ENCODE measurements at places on chromosomes 1 and 21.

DNA sequence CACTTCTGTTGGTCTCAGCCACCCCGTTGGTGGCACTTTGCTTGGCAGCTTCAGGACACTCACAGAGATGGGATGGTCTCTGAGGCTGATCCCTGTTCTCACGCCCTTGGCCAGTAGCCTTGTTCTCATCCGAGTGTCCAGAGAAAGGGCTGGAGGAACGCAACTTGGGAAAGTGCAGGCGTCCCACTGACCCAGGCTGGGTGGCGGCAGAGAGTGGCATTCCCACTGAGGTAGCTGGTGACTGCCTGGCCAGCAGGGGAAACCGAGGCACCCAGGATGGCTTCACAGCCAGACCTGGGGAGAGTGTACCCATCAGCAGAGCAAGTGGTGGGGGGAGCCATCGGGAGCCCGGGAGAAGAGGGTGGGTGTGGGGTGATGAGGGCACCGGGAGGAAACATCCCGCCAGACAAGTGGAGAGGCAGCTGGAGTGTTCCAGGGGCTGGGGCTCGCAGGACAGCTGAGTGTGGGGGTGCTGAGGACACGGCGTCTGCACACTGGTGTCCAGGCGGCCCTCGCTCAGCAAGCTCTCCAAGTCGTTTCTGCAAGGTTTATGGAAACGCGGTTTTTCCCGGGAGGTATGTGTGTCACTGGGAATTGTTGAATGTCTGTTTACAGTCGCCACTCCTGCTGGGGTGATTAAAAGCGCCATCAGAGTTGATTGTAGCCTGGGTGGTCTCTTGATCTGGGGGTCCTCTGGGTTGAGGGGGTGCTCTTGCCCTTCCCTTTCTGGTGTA, 97.8 kb downstream of the SIK1 start:
- DNase-seq: no peak

GRCh38 chr1:82299656-82300055, 498.9 kb downstream of the ADGRL2 start:
- no peak for DNase-seq

- DNase-seq: no peak
Measured at GRCh38 chr1:105795741-105796140, 1260.7 kb upstream of the PRMT6 start.

DNA sequence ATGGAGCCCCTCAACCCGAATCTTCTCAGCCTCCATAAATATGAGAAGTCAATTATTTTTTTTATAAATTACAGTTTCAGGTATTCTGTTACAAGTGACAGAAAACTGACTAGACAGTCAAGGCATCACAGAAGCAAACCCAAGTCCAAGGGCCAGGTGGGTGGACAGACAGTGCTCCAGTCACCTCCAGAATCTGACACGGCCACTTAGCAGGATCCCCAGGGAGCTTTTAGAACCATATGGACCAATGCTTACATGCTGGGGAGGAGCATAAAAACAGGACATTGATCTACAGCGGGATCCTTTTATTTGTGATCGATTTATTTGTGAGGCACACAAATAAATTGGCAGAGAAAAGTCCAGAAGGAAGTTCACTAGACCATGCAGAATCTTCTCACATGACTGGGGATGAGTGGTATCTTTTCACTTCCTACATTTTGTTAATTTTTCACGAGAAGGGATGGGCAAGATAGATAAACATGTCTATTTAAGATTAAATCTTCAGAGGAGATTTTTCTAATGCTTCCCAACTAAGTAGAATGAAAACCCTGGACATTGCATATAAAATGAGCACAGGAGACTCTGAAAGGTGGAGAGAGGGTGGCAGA, 15.0 kb downstream of the ZNF496 start:
- DNase-seq: no peak

GRCh38 chr1:917076-917459, 6.7 kb upstream of the SAMD11 start:
- no peak for DNase-seq

GRCh38 chr1:166971252-166971651, 4.1 kb downstream of the ILDR2 start:
- no peak for DNase-seq

- peak; percentile 35 for DNase-seq
Measured at GRCh38 chr1:15515022-15515663, 8.9 kb downstream of the CASP9 start.

- no peak for DNase-seq
Measured at GRCh38 chr1:3515774-3516480, 61.5 kb downstream of the ARHGEF16 start.

- no peak for DNase-seq
Measured at GRCh38 chr1:98099501-98099900, 178.7 kb upstream of the DPYD start.

DNA sequence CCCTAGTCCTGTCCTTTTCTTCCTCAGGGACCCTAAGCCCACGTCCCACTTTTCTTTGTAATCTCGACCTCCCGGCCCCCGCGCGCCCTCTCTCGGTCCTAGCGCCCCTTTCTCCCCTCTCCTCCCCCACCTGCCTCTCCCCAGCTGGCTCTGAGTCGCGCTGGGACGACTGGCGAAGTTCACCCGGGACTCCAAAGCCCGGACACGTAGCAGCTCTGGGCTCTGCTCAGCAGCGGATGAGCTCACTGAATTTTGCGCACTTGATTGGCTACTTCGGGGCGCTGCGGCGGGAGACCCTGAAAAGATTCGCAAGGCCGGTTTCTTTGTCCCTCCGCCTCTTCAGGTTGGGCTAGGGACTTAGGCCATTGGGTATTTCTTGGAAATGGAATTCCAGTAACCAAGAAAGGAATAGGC, 16.3 kb upstream of the ACKR1 start:
- peak; percentile 4 for DNase-seq

GRCh38 chr21:38032082-38032801, 116.0 kb upstream of the KCNJ6 start:
- DNase-seq: no peak

- DNase-seq: no peak
Measured at GRCh38 chr1:75785320-75785982, 605 bp upstream of the RABGGTB start.

DNA sequence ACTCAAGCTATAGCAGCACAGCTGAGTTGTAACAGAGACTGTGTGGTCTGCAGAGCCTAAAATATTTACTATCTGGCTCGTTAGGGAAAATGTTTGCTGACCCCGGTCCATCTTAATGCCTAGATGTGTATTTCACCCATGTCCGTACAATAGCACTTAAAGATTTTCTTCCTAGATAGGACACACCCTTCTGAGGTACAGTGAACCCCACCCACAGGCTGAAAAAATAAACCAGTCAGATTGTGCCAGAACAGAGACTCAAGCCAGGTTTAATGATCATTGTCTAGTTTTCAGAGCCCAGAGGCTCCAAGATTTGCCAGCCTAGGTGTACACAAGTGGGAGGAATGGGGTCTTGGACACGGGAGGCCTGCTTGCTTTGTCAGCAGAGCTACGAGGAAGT, 5.6 kb downstream of the AMIGO1 start:
- no peak for DNase-seq

- no peak for DNase-seq
Measured at GRCh38 chr1:101592845-101593244, 356.0 kb downstream of the S1PR1 start.

DNA sequence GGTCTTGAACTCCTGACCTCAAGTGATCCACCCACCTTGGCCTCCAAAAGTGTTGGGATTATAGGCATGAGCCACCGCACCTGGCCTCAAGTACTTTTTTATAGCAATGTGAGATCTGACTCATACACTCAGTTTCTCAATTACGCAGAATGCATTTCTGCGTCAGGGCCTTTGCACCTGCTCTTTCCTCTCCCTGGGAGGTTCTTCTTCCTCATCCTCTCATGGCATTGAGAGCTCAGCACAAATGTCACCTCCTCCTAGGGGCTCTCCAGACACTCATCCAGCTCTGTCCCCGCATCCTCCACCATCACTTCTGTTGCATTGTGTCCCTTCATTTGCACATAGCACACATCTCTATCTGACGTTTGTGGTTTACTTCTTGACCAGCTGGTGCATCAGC, 418.8 kb downstream of the PTPRU start:
- no peak for DNase-seq

GRCh38 chr1:70239940-70240339, 18.8 kb downstream of the SRSF11 start:
- DNase-seq: no peak

DNA sequence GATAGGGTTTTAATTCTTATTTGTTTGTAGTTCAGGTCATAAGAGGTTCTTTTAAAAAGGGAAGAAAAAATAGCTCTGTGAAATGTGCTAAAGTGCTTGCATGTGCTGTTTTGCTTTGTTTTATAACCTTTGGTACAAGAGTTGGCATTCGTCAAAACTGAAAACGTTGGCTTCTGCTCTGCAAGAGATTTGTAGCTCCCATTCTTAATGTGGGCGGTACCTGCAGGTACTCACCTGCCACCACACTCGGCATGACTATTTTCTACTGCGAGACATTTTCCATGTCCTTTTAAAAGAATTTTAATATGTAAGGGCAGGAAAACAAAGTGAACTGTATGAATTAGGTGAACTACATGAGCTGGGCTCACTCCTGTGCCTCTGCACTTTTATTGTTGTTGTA, 92.6 kb downstream of the ADARB1 start:
- DNase-seq: no peak

DNA sequence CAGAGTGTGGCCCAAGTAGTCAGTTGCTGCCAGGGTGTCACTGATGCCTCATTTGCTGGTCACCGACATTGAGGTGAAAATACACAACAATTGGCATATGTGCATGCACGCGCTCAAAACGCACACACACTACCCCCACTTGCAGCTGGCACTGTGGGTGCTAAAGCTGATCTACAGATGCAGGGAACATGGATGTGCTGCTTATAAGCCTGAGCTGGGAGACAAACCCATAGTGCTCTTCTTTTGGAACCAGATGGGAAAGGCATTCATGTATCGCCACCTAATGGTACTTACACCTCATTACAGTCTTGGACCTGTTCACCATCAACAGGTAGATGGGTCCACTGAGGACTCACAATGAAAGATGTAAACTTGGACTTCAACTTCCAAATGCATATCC, 70.3 kb upstream of the CAMK1G start:
- DNase-seq: no peak

GRCh38 chr21:41964171-41964570, 10.4 kb upstream of the C2CD2 start:
- DNase-seq: no peak

GRCh38 chr1:47207803-47208373, 18.1 kb upstream of the PDZK1IP1 start:
- peak; percentile 46 for DNase-seq

GRCh38 chr1:938088-938683, 14.5 kb downstream of the SAMD11 start:
- peak; percentile 38 for DNase-seq

DNA sequence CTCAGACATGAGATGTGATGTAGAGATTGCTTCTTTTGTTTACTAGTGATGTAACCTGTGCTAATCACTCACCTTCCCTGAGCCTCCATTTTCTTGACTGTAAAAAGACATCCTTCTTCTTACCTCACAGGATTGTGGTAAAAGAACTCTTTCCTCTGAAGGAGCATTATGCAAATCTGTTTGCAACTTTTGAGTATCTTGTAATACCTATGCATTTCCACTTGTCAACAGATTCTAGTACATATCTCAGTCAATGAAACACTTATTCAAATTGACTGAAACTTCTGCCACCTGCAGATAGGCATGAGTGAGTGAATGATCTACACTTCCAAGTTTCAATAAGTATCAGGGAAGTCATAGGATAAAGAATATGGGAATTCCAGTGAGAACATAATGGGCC, 174.7 kb downstream of the HHIPL2 start:
- DNase-seq: no peak

DNA sequence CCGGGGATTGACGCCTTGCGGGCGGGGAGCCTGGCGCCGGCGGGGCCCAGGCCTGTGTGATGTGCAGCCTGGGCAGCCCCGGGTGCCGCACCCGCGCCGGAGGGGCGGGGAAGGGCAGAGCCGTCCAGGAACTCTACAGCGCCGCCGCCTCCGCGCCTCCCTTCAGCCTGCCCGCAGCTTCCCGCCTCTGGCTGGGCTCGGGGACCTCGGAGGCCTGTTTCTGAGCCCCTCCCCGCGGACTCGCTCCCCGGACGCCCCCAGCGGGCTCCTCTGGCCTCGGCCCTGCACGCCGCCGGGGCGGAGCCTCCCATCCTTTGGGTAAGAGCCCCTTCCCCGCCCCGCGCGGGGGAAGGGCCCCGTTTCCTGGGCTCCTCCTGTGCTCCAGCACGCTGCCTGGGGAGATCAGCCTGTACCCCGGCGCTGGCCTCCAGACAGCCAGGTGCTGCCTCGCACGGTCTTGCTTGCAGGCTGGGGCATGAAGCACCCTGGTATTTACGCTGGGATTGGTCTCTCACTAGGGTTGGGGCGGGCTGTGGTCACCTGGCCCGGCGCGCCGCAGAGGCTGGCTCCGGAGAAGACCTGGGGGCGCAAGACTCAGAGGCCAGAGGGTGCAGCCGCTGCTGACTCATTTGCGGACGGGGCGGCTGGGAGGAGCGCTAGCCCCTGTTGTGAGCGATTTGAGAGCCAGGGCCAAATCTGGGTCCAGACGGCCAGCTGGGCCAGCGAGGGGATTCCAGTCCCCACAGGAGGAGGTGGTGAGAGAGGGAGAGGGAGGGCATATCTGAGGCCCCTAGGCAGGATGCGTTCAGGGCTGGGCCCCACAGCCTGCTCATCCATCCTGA, 5.7 kb upstream of the ACOT11 start:
- peak; percentile 49 for DNase-seq

GRCh38 chr1:207010726-207011125, 21.8 kb downstream of the C1orf116 start:
- no peak for DNase-seq

- DNase-seq: peak; percentile 60
Measured at GRCh38 chr1:204445860-204446412, 34.3 kb upstream of the PPP1R15B start.

- DNase-seq: no peak
Measured at GRCh38 chr1:201063145-201063544, 39.6 kb upstream of the KIF21B start.

GRCh38 chr1:112297536-112297935, 98.5 kb upstream of the CTTNBP2NL start:
- DNase-seq: peak; percentile 15

DNA sequence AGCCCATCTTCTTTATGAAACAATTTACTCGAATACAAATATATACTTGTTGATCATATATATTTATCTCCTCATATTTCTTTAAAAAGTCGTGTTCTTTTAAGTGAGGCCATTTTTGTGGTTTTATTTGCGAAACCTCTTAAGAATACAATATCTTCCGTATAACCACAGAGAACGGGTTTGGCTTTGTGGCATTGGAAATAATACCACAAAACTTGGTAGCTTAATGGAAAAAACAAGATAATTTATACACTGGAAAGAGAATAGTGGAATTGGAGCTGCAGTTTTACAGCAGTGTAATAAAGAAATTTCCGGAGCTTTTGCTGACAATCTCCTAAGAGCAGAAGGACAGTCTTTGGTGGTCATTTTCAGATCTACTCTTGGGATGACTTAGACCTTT, 29.4 kb downstream of the PTGFR start:
- no peak for DNase-seq

GRCh38 chr1:214372092-214372491, 91.1 kb downstream of the SMYD2 start:
- DNase-seq: no peak

DNA sequence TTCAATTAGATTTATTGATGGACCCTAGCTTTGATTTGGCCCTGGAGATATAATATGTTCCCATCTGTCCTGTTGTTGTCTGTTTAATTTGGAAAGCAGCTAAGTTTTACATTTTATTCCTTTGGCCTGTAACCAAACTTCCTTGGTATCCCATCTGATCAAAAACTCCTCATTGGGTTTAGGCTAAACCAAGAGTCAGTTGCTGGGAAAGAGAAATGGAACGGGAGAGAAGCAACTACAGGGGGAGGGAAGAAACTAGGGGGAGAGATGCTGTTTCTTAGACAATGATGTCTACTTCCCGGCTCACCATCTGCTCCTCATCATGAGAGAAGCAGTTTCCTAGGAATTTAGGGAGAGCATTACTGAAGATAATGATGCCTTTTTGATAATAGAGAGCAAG, 141.8 kb downstream of the SYT2 start:
- no peak for DNase-seq

All from dermis microvascular lymphatic vessel endothelial cell (primary cell).